ENCODE measurements at places on chromosomes 3 and 15.

GRCh38 chr15:64324165-64324877 is 31.7 kb downstream of the CSNK1G1 start:
- DNase-seq = peak; percentile 56

- DNase-seq = no peak
These were observed 42.1 kb downstream of the SAXO2 start for GRCh38 chr15:82304778-82305090.

DNA sequence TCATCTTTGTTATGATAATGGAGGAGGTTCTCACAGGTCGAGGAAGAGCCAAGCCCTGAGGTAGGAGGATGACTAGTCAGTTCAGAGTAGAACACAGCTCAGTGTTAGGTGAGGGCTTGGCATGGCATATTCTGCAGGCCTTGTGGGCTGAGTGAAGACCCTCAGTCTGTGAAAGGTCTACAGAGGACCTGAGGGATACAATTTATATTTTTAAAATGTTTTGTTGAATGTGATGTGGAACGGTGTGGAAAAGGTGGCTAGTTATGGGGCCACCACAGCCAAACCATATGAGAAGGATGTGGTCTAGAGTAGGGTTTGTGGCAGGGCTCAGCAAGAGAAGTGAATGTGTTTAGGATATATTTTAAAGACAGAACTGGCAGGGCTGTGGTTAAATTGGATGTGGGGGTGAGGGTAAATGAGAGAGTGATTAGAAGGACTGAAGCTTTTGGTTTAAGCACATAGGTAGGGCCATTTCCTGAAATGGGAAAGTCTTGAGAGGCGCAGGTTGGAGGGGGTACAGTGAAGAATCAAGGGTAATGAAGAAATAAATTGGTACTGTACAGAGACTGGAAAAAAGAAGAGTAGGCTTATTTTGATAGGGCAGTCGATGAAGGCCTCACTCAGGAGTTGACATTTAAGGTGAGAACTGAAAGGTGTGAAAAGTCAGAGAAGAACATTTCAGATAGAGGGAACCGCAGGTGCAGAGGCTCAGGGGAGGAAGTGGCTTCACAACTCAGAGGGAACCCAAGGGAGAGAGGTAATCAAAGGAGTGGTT is 60.5 kb downstream of the SPTSSB start:
- DNase-seq = no peak

GRCh38 chr3:174000675-174001074 is 603.1 kb downstream of the NLGN1 start:
- DNase-seq = no peak

DNA sequence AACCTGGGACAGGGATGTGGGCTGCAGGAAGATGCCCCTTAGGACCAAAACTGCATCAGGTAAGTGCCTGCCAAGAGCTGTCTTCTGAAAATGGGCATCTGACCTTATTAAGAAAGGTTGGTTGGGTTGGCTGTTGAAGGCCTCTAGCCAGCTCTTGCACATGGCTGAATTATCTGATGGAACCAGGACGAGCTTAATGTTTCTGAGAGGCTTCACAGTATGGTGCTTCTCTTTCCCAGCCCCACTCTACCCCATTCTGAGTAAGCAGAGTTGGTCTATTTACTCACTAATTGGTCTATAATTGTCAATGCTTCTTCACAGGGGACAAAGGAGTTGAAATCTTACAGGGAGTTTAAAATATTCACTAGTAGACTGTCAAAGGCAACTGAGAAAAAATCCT is 48.4 kb downstream of the DTWD1 start:
- no peak for DNase-seq
